ENCODE measurements at places on chromosomes 12 and 14. TPM values are rescaled to one million over a fixed set of nuclear protein-coding genes. Genes with fewer than 3 reads are reported as not detected.
A peak's percentile ranks its signal among the peaks of the same experiment; 100 is the strongest.

DNA sequence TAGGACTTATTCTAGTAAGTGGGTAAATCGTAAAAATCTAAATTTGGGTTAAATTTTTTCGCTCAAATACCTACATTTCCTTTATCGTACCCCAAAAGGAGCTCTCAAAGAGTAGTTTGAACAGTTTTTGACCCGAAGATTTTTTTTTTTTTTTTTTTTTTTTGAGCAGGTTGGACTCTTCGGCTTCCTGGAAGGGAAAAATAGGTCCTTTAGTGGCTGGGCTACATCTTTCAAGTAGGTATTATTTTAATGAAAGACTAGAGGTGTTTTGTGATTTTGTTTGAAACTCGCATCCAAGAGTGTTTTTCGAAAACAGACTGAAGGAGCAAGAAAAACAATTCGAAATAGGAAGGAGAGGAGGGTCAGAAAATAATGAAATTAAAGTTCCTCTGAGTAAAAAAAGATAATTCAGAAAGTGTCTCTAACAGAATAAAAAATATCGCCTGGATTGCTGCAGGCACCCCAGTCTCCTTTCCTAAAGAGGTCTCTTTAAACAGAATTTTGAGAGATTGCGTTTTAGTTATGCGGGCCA lies 6.0 kb downstream of the CDKN1B start:
- no peak for DNase-seq

DNA sequence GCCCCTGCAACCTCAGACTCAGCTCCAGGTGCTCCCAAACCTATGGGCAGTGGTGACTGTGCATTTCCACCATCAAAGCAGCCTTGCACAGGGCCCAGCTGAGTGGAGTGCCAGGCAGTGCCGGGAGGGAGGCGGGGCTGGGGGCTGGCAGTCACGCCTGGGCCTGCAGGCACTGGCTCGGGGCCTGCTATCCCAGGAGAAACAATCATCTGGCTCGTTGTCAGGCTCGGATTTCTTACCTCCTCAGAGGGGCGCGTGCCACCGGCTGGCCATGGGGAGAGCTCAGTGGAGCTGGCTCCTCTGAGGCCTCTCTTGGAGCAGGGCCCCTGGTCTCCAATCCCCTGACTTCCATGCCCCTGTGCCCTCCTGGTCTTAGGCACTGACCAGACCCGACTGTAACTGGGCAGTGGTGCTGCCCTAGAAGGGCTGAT lies 20.2 kb upstream of the PPP1R13B start:
- peak; percentile 39 for DNase-seq

DNA sequence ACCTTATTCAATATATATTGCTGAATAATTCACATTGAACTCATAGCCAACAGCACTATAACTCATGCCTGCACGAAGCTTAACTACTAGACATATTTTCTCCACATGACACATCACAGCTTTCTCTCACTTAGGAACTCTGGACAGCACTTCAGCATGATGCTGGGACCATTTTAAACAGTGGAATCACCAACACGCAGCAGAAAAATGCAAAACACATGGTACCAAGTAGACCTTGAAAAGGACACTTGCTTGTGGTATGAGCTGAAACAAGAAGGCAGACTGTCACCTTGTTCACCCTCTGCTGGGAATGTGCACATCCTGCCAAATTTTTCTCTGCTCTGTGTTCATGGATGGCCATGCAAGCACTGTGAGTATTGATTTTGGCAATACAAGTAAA lies 34.8 kb upstream of the CD9 start:
- DNase-seq = no peak

DNA sequence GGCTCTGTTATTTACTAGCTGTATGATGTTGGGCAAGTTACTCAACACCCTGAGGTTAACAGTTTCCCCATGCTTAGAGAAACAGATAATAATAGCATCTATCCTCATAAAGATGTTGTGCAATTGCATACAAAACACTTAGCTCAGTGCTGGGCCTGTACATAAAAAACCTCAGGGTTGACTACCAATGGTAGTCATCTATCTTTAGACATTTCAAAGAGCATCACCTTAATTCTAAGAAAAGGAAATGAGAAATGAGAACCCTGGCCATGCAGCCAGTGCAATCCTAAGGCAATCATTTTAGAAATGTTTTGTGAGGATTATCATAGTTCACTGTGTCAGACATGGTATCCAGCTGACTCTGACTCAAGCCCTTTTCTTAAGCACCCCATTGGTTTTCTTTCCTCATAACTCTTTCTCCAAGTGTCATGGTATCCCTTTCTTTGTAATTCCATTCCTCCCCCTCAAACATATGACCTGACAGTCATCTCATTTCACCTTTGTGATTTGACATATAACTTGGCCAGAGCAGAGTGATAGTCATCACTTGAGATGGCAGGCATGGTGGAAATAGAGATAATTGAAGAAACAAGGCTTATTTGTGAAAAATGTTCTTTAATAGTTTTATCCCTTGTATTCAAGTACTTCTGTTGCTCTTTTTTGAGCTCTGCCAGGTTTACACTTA lies 29.5 kb upstream of the OSBPL8 start:
- peak; percentile 11 for DNase-seq

GRCh38 chr14:80491131-80491530 lies 279.8 kb upstream of the DIO2 start:
- DNase-seq = peak; percentile 85

DNA sequence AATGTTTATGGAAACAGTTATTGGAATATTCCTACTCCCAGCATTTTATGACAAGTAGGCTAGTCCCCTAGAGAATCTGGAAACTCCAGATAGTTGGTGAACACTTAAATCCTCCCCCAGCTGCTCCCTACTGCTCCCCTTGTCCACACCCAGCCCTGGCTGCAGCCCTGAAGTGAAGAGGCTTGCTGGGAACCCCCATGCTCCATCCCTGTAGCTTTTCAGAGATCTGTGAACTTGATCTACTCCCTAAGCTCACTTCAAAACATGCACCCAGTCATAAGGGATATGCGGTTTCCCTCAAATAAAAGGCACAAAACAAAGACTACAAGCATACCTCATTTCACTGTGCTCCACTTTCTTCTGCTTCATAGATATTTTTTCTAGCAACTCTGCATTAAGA lies 33.2 kb downstream of the EGLN3 start:
- peak; percentile 58 for DNase-seq

- DNase-seq = peak; percentile 85
Observed at GRCh38 chr14:54650331-54650958, 83.5 kb downstream of the SAMD4A start.

DNA sequence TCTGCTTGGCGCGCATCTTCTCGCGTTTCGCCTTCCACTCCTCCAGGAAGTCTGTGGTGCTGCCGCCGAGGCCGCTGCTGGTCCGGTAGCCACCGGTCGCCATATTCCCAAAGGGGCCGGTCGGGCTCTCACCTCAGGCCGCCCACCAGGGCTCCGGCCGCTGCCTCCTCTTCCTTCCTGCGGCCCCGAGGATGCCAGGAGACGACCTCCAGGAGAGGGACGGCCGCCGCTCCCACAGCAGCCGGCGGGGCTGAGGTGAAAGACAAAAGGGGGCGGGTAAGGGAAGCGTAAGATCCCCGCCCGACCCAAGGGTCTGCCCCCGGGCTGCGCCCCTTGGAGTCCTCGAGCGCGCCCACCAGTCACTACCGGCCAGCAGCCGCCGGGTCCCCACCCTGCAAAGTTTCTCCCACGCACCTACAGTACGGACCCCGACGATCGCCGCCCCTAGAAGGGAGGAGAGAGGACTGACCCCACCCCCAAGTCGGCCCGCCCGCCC lies 574 bp downstream of the PAWR start:
- no peak for DNase-seq

DNA sequence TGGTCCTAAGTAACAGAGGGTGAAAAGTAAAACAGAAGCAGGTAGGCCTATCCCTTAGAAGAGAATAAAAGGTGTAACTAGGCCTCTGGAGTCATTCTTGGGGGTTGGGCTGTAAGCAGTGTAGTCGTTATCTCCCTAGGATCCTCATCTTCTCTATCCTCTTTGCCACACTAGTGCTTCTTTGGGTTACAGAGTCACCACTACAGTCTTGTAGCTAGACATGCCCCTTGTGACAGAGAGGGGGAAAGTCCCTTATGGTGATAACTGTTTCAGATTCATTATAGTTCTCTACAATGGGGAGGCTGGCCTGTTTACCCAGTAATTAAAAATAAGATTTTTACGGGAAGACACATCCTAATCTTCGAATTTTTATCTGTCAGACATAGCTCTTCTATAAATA lies 16.4 kb upstream of the SRP54 start:
- no peak for DNase-seq

GRCh38 chr12:93812626-93813025 lies 135.5 kb downstream of the CRADD start:
- DNase-seq = peak; percentile 54

DNA sequence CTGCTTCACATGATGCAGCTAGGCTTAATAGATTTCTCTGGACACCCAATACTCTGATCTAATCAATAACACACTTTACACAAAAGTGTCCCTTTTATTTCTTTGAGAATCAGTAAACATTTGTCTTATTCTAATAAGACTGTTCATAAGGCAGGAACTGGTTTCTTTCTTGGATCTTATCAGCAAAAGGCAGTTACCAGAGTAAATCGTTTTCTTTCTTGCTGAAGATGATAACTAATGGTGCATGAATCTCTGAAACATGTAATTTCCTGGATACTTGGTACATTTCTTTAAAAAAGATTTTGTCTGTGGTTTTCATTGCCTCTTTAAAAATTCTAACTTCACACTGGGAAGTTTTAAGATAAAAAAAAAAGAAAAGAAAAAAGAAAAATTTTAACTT lies 39.6 kb downstream of the WIF1 start:
- no peak for DNase-seq

DNA sequence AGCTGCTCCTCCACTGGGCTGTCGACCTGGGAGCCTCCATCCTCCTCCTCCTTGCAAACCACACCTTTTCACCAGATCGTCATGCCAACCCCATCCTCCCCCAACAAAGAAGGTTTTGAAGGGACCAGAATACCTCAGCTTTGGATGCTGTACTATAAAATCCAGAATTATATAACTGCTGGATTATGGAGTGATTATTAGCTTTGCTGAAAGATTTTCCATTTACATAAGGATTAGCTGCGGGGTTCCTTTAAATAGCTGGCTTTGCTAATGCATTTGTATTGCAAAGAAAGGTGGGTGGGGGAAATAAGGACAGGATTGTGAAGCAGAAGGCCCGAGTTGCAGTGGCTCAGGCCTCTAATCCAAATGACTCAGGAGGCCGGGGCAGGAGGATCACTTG lies 36.6 kb downstream of the ESRRB start:
- DNase-seq = no peak

DNA sequence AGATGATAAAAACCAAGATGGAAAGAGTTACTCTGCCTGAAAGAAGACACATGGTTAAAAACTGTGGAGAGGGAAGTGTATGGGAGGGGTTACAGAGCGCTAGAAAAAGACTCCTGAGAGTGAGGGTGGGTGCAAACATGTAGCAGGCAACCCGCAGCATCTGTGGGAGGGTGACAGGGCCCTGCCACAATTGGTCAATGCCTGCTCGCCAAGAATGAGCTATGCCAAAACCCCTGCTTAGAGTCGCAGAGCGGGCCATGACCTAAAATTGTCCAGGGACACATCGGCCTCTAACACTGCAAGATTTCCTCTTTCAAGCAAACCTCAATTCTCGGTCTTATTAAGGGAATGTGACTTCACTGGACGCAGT lies 700 bp downstream of the PRKAG1 start:
- peak; percentile 70 for DNase-seq

Gene LBHD2
- not detected for polyA plus RNA-seq

Gene KRT72
- not detected for polyA plus RNA-seq

Gene SNX6
- 76.0 TPM for polyA plus RNA-seq

Gene ASB2
- 22.0 TPM for polyA plus RNA-seq

Gene OAS2
- polyA plus RNA-seq = 2.6 TPM

Gene C12orf54
- not detected for polyA plus RNA-seq

Gene APOF
- polyA plus RNA-seq = not detected

Gene TMEM63C
- 1.7 TPM for polyA plus RNA-seq

Gene RPL10L
- 0.92 TPM for polyA plus RNA-seq

Gene PHC1
- 44.3 TPM for polyA plus RNA-seq

Measured in muscle of leg (tissue), 16 donors.